Esophagus squamous epithelium (tissue), 5 donors: ENCODE measurements at places on chromosomes 7 and 10. TPM values are rescaled to one million over a fixed set of nuclear protein-coding genes. Genes with fewer than 3 reads are reported as not detected.

The LRRC18 gene
- not detected for total RNA-seq

The NPY4R2 gene
- total RNA-seq, result not detected

The CUZD1 gene
- total RNA-seq, result 0.42 TPM

The EN2 gene
- total RNA-seq, result not detected

- no peak for DNase-seq
Measured at GRCh38 chr10:11080564-11080984, 62.9 kb downstream of the CELF2 start.

DNA sequence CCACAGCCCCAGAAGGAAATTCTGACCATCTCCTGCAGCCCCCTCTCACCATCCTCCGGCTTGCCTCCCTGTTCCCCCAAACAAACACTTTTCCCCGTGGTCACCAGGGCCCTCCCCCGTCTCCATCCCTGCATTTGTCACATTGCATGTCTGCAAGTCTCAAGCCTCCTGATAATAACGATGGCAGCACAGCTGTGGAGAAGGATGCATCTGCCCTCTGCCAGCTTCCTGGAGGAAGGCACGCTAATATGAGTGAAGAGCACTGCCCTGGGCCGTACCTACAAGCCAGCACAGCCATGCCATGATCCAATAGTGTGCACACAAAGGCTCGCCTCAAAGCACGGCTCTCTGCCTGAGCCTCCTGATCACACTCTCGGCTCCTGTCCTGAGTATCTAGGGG is 98.5 kb downstream of the SLIT1 start:
- no peak for DNase-seq

GRCh38 chr10:119762805-119763798 is 37.3 kb downstream of the INPP5F start:
- DNase-seq, result no peak

DNA sequence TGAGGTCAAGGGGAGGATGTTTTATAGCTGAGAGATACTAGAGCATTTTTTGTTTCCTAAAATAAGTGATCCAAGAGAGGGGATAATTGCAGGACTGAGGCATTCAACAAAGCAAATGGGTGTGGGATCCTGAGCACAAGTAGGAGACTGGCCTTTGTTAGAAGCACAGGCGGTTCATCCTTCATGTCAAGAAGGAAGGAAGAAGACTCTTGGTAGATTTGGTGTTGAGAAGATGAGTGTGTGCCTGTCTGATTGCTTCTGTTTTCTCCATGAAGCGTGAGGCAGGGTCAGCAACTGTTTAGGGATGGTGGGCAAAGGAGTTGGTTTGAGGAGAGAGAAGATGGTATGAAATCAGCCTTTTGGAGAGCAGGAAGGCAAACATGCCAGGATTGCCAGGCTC is 27.6 kb downstream of the STRIP2 start:
- DNase-seq, result no peak

DNA sequence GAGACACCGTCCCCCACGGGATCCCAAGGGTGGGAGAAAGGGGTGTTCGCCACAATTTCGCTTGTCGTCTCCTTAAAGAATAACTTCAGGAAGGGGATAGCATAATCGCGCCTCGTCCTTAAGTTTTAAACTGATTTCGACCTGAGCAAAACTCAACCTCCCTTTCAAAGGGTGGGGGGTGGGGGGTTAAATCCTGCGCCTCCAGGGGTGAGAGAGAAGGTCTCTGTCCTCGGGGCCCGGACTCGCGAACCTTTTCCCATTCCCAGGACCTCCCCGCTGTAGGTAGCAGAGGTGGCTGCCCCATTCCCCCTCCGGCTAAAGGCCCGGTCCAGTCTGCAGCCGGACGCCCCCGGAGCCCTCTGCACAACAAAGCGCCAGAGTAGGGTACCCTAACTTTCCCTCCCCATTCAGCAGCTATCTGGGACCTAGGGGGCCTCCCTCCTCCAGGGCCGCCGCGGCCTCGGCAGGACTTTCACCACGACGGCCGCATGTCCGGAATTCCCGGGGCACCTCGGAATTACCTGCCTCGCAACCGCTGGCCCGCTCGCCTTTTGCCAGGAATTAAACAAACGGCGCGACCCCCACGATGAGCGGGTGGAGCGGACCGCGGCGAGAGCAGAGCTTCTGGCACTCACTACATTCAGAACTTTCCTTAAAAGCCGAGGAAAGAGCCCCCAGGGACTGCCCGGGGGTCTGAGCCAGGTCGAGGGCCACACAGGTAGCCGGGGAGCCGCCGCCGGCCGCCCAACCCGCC is 1.7 kb downstream of the CDK6 start:
- DNase-seq, result no peak

GRCh38 chr10:4984223-4984622 is 19.4 kb downstream of the AKR1C2 start:
- no peak for DNase-seq

DNA sequence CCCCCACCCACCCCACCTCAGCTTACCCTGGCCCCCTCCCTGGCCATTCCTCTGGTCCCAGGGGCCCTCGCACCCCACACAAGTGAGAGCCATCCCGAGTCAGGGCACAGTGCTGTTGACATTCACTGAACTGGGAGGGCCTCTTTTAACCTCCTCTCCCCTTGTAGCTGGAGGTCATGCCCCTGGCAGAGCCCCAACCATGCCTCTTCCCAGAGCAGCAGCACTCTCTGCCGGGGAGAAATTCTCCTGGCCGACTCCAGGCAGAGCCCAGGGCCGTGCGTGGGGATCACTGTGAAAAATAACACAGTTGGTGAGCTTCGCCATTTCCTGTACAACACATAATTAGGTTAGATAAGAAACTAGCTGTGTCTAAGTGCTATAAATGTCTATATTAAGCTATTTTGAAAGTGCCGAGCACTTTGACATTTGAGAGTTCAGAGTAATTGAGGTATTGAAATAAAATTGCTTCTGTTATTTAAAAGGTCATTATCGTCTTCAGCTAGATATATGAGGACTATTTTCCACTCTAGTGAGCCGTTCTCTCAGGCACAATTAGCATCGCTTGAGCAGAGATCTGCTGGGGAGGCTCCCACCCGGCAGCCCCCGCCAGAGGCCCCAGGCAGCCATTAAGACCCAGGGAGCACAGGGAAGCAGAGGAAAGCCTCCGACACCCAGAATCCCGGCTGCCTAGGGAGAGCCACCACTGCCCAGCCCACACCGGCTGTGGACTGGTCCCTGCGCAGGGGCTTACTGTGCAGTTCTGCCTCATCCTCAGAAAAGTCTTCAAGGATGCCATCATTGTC is 62.4 kb upstream of the LRRC18 start:
- DNase-seq, result no peak

GRCh38 chr7:95478272-95479037 is 7.3 kb upstream of the ASB4 start:
- DNase-seq, result no peak

DNA sequence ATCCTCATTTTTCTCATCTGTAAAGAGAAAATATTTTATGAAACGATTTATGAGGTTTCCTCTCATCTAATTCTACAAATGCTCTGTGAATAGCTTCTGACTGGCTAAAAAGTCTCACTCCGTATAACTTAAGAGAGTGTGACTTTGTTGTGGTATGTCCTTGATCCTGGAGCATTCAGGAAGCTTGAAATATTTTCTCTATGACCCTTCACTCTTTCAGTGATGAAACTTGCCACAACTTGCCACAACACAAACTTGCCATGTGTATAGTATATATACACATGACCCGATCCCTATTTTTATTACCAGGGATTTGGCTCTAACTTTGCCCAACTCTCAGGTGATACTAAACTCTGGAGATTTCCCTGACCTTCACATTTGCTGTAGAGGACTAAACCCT is 74.1 kb downstream of the TES start:
- no peak for DNase-seq

- no peak for DNase-seq
Measured at GRCh38 chr7:70681469-70682350, 450.2 kb upstream of the GALNT17 start.

DNA sequence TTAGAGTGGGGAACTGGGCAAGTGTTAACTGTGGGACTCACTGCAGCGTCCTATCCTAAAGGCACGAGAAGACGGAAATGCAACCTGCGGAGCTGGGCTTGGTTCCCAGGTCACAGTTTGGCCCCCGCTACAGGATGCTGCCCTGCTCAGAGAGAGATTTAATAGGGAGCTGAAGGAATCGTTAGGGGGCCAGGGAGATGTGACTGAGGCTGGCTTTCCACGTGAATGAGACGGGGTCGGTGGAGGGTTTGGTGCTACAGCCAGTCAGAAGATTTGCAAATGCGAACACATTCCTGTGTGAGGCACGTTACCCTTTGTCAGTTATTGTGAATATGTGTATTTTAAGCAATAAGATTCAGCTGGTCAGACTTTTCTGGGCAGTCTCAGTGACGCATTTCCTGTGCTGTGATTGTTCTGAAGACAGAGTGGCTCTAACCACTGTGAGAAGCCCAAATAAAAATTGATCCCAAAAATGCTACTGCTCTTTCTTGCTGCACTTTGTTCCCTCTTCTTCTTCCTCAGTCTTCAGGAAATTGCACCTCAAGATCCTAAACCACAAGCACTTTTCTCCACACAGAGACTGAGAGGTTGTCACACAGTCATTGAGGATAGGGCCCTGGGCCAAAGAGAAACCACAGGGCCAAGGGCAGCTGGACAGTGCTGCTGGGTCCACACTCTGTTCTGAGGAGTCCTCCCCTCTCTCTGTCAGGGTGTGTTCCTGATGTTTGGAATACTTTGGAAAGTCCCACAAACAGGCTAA is 21.2 kb downstream of the CYP17A1 start:
- DNase-seq, result no peak

DNA sequence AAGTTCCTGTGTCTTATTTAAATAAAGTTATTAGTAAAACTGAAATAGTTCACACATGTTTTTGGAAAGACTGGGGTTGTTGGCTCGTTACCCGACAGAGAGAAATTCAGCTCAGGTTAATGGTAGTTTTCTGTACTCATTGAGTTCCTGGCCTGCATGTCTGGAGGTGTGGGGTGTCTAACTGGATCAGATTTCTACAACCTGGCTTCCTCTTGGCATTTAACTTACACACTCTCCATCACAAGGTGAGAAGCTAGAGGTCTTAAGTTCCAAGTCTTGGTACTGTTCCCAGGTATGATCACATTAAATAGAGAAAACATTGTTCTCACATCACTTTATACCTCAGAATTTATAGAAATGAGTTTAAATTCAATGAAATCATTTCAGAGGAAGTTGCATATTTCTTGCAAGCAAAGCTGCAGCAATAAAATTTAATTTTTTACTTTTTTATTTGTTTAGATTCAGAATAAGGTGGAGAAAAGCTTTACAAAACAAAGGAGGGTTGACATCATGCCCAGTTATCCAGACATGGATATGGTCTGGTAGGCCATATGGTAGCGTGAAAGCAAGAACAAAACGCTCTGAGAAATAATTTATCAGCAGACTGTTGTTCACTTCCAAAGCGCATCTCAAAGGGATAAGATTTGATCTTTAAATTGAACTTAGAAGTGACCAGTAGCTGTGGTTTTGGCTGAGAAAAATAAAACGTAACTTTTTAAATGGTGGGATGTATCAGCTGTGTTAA is 120.6 kb downstream of the GLCCI1 start:
- no peak for DNase-seq

GRCh38 chr7:111787741-111788140 is 225.4 kb upstream of the IMMP2L start:
- DNase-seq, result no peak

DNA sequence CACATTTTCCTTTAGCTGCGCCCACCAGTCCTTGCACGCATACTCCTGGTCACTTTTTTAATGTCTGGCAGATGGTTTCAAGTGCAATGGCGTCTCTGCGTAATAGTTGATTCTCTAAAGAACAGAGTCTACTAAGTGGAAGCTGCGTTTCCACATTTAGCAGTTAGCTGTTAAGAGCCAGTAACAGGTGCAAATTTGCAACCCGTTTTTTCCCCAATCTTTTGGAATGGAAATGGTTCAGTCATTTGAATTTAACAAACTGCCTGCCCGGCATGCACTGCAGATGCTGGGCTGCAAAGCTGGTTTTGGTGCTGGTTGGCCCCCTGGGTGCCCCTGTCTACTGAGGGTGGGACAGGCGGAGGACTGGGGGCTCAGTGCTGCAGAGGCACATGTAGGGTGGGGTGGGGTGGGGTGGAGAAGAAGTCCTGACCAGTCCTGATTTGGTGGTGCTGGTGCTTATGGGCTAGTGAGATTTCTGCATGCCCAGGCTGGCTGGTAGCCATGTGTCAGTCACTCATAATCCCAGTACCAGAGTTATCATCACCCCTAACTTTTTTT is 43.9 kb downstream of the CUX1 start:
- DNase-seq, result no peak

DNA sequence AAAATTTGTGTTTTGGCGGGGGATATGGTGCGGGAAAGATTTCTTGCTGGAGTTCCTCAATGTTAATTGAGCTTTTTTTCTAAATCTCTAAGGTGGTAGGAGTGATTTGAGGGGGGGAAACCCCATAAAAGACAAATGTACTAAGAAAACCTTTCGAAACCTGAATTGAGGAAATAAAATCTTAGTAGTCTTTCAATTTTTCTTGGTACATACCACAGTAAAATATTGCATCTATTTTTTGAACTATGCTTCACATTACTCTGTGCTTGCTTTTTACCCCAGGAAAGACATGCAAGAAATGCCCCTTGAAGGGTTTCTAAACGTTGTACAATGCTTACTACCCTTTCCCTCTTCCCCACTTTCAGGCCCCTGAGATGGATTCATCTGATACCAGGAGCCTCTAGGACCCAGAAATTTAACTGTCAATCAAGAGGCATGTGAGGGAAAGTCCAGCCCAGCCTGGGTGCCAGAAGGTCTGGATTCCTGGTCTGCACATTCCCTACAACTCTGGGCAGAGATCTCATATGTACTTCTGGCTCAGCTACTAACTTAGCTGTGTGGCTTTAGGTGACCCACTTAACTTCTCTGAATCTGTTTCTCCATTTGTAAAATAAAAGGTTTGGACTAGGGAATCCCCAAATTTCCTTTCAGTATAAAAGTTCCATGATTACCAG is 5.8 kb upstream of the PDCD4 start:
- DNase-seq, result no peak

- no peak for DNase-seq
Measured at GRCh38 chr10:61456095-61456789, 3.1 kb upstream of the TMEM26 start.

DNA sequence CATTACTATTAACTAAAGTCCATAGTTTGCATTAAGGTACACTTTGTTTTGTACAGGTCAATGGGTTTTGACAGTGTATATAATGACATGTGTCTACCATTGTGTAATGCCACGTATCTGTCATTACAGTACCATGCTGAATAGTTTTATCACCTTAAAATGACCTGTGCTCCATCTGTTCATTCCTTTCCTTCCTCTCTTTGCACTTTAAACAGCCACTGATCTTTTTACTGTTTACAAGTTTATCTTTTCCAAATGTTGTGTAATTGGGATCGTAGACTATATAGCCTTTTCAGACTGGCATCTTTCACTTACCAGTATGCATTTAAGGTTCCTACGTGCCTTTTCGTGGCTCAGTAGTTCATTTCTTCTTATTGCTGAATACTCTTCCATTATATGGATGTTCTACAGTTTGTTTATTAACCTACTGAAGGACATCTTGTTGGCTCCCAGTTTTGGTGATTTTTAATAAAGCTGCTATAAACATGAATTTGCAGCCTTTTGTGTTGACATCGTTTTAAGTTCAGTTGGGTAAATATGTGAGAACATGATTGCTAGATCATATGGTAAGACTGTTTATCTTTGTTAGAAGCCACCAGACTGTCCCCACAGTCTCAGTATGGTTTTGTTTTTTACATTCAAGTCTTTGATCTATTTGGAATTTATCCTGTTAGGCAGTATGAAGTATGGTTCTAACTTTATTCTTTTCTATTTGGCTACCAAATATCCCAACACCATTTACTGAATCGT is 24.7 kb downstream of the STAM start:
- no peak for DNase-seq

- no peak for DNase-seq
Measured at GRCh38 chr10:4067531-4067930, 282.5 kb upstream of the KLF6 start.

GRCh38 chr10:17025444-17026295 is 103.9 kb downstream of the CUBN start:
- DNase-seq, result no peak
